ENCODE measurements at places on chromosomes 3 and 15.

- DNase-seq, result no peak
These were observed 154.8 kb downstream of the SLC9A9 start for GRCh38 chr3:143693506-143693905.

- DNase-seq, result peak; percentile 58
These were observed 21.5 kb downstream of the SCN5A start for GRCh38 chr3:38627956-38628355.

DNA sequence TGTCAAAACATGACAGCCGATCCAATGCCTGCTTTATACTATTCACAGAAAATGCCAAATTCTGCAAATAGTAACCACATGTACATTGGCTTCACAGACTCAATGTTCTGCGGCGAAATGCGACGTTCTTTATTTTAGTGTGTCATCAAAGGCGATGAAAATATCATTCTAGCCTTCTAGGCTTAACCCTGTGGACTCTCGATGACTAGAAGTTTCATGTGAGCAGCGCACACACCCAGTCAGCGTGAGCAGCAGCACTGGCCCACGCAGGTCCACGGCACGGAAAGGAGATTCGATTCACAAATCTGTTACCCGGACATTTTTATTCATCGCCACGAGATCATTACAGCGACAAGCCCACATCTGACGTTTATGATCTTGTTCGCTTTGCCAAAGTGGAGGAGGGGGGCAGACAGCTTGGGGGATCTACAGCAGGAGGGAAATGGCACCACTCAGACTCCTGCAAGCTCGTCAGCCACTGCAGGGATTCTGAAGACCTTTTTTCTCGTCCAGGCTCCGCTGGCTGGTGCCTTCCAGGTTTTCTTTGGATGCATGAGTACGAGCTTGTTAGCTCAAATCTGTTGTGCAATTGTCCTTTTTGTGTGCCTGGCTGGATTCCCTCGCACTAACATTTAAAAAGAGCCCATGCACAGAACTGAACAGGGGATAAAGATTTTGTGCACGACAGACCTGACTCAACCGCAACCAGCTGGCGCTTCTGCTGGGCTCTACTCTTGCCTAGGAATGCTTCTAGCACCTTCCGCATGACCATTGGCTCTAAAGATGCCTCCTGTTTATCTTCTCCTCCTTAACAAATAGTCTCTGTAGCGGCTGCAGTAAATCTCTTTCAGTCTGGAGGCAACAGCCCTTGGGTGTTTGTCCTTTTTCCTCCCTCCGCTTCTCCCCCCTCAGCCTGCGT is 938.4 kb downstream of the MCTP2 start:
- DNase-seq, result no peak

- peak; percentile 77 for DNase-seq
These were observed 20.3 kb upstream of the ABTB1 start for GRCh38 chr3:127652246-127652995.

- DNase-seq, result no peak
These were observed 109.4 kb upstream of the AGTR1 start for GRCh38 chr3:148588291-148588690.

DNA sequence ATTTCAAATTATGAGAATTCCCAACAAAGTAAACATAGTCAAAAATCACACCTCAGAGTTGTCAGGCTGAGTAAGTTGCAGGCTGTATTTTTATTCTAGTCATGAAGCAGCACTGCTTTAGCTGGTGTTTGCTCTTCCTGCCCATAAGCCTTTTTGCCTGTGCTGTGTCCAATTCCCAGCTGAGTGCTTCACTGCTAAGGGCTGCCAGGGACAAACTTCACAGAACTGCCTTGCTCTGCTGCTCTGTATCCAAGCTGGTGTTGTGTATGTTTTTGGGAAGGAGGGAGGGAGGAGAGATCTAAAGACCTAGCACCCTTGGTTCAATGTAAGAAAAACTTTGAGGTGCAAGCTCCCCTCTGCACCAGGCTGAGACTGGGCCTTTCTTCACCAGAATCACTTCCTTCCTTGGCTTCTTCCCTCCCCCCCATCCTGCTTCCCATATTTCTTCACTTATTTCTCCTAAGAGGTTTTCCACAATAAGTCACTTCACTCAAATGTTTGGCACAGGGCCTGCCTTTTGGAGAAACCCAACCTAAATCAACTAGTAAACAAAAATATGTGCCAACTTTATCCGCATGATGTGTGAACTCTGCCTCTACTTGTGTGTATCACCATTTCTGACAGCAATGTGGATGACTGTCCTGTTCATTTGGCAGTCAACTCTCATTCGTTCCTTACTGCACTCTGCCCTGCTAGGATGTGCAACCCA is 156.1 kb downstream of the TBL1XR1 start:
- no peak for DNase-seq

GRCh38 chr15:75090388-75090734 is 67.0 kb downstream of the PPCDC start:
- DNase-seq, result no peak

Data from GM10248 (cell line).